Breast epithelium (tissue), 4 donors: ENCODE measurements at places on chromosomes 6 and 20. TPM values are rescaled to one million over a fixed set of nuclear protein-coding genes. Genes with fewer than 3 reads are reported as not detected.

DNA sequence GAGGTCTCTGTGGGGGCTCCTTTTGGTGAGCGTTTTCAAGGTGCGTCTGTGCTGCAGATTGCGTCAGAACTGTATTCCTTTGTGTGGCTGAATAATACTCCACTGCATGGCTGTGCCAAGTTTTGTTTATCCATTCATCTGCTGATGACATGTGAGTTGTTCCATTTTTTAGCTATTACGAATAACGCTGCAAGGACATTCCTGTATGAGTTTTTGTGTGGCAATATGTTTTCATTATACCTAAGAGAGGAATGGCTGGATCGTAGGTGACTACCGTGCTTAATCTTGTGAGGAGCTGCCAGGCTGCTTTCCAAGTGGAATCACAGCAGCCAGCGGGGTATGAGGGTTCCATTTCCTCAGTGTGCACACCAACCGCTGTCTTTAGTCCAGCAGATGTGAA, 1.1 kb upstream of the DACT2 start:
- H3K4me3 ChIP-seq, result no peak overlapping the region
- H3K27ac ChIP-seq, result no peak overlapping the region
- H3K4me1 ChIP-seq, result no peaks in the 10 kb centered on the region

- H3K27ac ChIP-seq, result no peak overlapping the region
- no peaks in the 10 kb centered on the region for H3K36me3 ChIP-seq
- H3K4me3 ChIP-seq, result no peak overlapping the region
- DNase-seq, result no peak
- H3K27me3 ChIP-seq, result no peaks in the 10 kb centered on the region
Observed at GRCh38 chr6:2263896-2264295, 18.5 kb upstream of the GMDS start.

DNA sequence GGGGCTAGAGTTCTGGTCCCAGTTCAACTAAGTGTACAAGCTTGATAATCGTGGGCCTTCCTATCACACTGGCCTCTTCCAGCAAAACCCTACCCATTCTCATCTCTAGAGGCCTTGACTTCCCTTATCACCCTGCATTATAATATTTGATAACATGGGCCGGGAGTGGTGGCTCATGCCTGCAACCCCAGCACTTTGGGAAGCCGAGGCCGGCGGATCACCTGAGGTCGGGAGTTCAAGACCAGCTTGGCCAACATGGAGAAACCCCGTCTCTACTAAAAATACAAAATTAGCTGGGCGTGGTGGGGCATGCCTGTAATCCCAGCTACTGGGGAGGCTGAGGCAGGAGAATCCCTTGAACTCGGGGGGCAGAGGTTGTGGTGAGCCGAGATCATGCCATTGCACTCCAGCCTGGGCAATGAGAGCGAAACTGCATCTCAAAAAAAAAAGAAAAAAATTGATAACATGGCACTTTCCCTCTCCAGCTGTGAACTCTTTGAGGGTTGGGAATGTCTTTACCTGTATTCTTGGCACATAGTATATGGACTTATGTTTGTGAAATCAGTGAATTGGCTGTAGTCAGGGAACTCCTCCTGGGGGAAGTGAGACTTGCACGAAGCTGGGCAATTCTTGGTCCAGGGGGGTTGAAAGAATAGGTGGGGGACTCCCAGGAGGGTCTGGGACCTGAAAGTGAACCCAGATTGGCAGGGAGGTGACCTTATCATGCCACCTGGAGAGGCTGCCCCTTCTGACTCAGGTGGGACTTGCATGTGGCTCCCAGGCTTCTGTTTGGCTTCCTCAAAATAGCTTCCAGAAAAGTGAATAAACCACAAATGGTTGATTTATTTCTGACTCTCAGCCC, 915 bp upstream of the C6orf47 start:
- peaks cover 21% of the 10 kb centered on the region for H3K4me1 ChIP-seq
- H3K4me3 ChIP-seq, result peak overlapping the region; percentile 91
- no peak for DNase-seq
- H3K27me3 ChIP-seq, result no peaks in the 10 kb centered on the region
- no peaks in the 10 kb centered on the region for H3K36me3 ChIP-seq

DNA sequence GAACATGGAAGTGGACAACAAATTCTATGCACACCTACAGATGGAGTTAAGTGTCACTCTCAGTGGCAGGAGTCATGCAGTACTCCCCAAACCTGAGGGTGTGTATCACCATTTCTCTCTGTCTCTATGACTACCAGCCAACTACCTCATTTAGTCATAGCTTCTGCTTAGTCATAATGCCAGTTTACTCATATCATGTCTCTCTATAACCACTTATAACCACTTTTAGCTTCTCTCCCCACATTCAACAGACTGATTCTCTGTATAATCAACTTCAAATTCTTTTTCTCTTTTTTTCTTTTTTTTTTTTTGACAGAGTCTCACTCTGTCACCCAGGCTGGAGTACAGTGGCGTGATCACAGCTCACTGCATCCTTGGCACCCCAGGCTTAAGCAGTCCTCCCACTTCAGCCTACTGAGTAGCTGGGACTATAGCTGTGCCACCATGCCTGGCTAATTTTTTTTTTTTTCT, 13.8 kb upstream of the GTF3C6 start:
- DNase-seq, result no peak
- H3K4me1 ChIP-seq, result no peaks in the 10 kb centered on the region
- H3K36me3 ChIP-seq, result no peaks in the 10 kb centered on the region
- H3K27me3 ChIP-seq, result no peaks in the 10 kb centered on the region
- no peak overlapping the region for H3K4me3 ChIP-seq

Gene C6orf58
- 0.66 TPM for total RNA-seq
